Stimulated activated naive CD4-positive, alpha-beta T cell treated with Interleukin-2 at 50 U/mL for 16 hours (primary cell): ENCODE measurements at places on chromosomes 5 and 9.

- no peak for DNase-seq
Observed at GRCh38 chr5:28110781-28111180, 1072.4 kb upstream of the CDH9 start.

DNA sequence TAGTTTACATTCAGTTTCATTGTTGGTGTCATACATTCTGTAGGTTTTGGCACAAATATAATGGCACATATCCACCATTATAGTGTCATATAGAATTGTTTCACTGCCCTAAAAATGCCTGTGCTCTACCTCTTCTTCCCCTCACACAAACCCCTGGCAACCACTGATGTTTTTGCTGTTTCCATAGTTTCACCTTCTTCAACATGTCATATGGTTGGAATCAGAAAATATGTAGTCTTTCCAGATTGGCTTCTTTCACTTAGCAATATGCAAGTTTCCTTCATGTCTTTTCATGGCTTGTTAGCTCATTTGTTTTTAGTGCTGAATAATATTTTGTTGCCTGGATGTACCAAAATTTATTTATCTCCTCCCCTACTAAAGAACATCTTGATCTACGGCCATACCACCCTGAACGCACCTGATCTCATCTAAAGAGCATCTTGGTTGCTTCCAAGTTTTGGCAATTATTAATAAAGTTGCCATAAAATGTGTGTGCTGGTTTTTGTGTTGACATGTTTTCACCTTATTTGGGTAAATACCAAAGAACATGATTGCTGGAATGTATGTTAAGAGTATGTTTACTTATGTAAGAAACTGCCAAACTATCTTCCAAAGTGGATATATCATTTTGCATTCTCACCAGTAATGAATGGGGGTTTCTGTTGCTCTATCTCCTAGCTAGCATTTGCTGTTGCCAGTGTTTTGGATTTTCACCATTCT is 17.0 kb upstream of the CDK20 start:
- DNase-seq = no peak

GRCh38 chr5:167269146-167269545 is 1022.3 kb upstream of the WWC1 start:
- no peak for DNase-seq

DNA sequence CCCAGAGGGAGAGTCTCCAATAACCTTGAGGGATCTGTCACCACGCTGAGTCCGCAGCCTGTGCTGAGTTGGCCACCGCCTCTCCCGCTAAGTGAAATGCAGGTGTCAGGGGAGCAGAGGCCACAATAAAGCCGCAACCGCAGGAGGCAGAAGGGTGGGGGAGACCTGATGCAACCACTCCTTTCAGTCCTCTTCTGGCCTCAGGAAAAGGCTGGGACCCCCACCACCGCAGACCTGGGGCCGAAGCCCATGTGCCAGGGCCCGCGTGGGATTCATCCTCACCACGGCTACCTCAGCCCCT is 576 bp downstream of the MAP1B start:
- DNase-seq = no peak

GRCh38 chr9:13971966-13972655 is 341.8 kb downstream of the NFIB start:
- DNase-seq = no peak

GRCh38 chr9:105883847-105884246 is 189.5 kb downstream of the TMEM38B start:
- DNase-seq = no peak

DNA sequence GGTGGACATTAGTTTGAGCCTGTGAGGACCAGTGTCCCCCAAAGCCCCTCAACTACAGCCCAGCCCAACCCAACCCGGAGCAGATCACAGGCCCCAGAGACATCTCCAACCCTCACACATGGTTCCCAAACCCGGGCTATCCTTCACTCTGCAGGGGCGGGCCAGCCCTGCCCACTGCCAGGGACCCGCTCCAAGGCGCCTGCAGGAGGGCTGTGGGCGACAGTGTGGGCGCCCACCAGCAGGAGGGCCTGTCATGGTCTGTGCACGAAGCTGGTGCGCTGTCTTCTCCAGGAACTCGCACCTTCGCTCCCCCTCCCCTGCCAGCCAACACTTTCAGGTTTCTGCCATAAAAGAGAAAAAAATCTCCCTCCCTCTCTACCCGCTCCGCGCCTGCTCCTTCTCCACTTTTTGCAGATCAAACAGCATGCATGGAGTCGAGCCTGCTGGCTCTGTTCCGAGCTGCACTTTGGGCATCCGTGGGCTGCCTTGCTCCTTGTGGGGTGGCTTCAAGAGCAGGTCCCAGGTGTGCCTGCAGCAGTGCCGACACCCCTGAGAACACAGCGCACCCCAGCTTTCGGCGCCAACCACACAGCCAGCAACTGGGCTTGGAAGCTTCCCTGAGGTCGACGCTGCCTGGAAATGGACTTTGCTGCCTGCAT is 133.7 kb upstream of the PPP1R26 start:
- no peak for DNase-seq

DNA sequence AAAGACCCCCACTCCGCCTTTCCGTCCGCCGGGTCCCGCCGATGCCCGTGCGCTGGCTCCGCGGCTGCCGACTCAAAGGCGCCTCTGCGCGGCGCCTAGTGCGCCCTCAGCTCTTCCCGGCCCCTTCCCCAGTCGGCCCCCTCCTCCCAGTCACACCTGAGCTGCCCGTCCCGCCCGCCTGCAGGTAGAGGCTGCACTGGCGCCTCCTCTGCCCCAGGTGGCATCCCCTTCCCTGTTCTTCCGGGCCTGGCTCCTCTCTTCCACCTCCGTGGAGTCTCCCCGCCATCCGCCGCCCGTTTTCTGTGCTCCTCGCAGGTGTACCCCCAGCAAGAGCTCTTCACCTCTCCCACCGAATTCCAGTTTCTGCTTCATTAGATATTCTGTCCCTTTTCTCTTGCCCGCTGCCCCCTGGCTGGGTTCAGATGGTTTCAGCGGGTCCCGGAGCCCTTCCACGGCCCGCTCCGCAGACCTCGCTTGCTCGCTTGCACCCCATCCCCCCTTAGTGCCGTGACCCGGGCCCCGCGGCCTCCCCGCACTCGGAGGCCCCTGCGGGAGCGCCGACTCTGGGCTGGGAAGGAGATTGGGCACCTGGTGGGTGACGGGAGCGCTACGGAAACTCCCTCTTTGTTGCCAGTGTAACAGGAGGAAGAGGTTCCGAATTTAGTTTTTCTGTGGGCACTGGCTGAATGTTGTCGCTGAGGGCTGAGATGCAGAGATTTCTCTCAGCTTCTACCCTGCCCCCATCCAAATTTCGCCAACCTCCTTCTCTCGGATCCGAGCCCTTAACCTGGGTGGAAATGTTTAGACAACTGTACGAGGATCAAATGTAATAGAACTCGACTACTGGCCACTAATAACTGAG is 809 bp downstream of the SLC44A1 start:
- DNase-seq = peak; percentile 34

- no peak for DNase-seq
Observed at GRCh38 chr5:72223371-72223770, 96.7 kb downstream of the MRPS27 start.

DNA sequence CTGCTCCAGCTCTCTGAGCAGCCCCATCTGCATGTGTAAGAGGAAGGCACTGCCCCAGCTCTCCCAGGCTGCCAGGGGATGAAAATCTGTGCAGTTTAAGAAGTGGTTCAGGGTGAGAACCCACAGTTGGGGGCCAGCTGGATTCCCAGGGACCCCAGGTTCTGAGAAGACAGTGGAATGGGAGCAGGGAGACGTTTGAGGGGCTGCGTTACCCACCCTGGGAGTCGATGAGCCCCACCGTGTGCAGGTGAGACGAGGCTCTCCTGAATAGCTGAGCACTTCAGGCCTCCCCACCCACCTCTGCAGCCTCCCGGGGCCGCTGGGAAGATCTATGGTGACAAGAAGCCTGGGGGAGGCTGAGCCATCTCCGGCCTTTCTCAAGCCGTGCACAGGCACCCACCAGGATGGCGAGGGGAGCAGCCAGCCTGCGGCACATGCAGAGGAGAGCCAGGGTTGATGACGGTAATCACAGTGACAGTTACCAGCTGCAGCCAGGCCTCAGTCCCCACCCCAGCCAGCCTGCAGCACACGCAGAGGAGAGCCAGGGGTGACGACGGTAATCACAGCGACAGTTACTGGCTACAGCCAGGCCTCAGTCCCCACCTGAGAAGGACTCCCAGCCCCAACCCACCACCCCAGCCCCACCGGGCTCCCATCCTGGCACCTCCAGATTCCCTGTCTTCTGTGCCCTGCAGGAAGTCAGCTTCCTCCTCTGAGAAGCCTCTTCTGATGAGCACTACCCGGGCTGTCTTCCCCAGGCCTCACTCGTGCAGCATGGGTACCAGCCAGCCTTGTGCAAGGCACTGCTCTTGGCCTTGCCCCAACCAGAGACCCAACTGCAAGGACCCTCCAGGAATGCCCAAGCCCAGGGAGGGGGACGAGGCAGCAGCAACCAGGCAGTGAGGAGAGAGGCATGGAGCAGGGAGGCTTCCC is 150.8 kb upstream of the PPP1R26 start:
- no peak for DNase-seq

GRCh38 chr9:137307255-137308056 is 5.4 kb upstream of the NRARP start:
- DNase-seq = no peak

DNA sequence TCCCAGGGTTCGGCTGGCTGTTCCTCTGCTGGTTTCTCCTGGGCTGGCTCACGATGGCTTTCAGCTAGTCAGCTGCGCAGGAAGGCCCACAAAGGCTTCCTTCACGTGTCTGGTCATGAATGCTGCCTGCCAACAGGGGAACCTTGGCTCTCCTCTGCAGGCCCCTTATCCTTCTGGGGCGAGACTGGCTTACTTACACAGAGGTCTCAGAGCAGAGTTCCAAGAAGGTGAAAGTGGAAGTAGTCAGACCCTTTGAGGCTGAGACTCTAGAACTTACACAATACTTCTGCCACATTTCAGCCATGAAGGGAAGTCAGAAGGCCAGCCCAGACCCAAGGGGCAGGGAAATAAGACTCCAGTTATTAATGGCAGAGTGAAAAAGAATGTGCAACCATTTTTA is 99.5 kb downstream of the LHFPL2 start:
- DNase-seq = no peak

DNA sequence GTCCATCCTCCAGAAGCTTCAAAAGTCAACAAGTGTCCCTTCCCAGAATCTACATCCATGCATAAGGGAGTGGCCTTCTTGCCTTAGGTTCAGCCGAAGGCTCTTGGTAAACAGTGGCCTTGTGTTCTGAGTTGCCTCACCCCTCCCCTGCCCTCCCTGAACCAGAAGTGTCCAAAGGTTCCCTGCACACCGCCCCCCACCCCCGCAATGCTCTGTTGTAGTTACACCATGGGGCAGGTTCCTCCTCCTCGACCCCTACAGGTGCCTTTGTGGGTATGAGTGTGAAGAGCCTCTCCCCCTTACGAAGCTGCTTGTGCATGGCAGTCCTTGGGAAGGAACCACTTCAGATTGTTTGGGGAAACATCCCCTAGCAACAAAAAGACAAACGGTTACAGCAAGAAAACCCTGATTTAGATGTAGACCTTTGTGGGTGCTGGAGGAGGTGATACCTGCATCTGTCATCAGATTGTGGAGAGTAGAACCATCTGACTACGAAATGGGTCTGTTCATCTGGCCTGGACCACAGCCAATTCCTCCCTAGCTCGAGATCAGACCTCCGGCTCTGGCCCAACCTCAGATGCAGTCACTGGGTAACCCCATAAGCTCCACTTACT is 7.1 kb downstream of the SPACA9 start:
- no peak for DNase-seq

GRCh38 chr5:533955-534742 is 9.9 kb upstream of the SLC9A3 start:
- no peak for DNase-seq

DNA sequence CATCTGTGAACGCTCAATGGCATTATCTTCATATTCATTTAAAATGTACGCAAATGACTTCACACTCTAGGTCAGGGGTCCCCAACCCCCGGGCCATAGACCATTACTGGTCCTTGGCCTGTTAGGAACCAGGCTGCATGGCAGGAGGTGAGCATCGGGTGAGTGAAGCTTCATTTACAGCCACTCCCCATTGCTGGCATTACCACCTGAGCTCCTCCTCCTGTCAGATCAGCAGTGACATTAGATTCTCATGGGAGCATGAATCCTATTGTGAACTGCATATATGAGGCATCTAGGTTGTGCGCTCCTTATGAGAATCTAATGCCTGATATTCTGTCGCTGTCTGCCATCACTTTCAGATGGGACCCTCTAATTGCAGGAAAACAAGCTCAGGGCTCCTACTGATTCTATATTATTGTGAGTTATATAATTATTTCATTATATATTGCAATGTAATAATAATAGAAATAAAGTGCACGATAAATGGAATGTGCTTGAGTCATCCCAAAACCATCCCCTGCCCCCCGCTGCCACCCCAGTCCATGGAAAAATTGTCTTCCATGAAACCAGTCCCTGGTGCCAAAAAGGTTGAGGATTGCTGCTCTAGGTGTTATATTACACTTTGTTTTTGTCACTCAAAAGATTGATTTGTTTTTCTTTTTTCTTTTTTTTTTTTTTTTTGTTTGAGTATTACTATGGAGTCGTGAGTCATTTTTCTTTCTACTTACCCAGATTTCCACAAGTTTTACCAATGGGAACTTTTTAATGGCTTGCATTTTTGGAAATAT is 127.2 kb downstream of the DOCK8 start:
- no peak for DNase-seq

GRCh38 chr5:82793808-82794419 is 283.3 kb downstream of the TMEM167A start:
- peak; percentile 20 for DNase-seq

GRCh38 chr9:15115041-15115440 is 192.0 kb downstream of the TTC39B start:
- no peak for DNase-seq

DNA sequence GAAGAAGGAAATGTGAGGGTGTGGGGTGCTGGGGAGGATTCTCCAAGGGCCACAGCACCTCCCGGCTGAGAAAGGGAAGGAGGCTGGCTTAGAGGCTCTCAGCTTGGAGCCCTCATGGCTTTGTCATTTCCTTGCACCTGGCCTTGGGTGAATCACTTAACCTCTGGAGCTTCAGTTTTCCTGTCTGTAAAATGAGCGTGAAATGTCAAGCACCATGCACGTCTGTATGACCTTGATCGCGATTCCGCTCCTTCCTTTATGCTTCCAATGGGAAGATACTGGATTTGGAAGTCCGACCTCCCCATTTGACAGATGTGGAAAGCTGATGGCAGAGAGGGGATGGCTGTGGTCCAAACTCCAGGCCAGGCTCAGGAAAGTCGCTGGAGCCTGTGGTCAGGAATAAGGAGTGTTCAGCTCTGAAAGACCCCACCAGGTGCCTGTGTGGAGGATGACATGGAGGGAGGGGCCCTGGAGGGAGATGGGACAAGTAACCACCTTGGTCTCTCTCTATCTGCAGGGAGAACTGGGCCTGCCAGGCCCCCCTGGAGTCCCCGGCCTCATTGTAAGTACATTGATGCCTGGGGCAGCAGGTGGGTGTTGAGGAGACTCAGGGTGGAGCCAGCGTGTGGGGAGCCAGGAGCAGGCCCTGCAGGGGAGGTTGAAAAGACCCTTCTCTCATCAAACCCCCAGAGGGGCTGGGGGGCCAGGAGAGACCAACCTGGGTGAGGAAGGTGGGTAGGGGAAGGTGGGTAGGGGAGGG is 66.5 kb downstream of the COL27A1 start:
- no peak for DNase-seq

GRCh38 chr5:168266016-168266415 is 25.4 kb upstream of the WWC1 start:
- DNase-seq = no peak

GRCh38 chr5:127660047-127660733 is 11.3 kb downstream of the CTXN3 start:
- no peak for DNase-seq

- DNase-seq = no peak
Observed at GRCh38 chr9:135616619-135617537, 22.5 kb downstream of the GLT6D1 start.

GRCh38 chr9:129264388-129264787 is 86.3 kb upstream of the IER5L start:
- no peak for DNase-seq
